Stimulated activated CD4-positive, alpha-beta T cell treated with anti-CD3 and anti-CD28 coated beads, Interleukin-4, amount 100 ng/mL, for 48 hours (primary cell): ENCODE measurements at places on chromosomes 3 and 15.

GRCh38 chr3:113947372-113948014, at the start of gene ZDHHC23:
Gene ZDHHC23 (plus strand): TSS chr3:113948013. CDS start chr3:113948803, 790 bp downstream.
- DNase-seq, result peak; percentile 47

- DNase-seq, result no peak
These were observed 178.5 kb upstream of the P2RY1 start for GRCh38 chr3:152656214-152656971.

- DNase-seq, result no peak
These were observed 62.6 kb upstream of the CNTN4 start for GRCh38 chr3:2036076-2036475.

DNA sequence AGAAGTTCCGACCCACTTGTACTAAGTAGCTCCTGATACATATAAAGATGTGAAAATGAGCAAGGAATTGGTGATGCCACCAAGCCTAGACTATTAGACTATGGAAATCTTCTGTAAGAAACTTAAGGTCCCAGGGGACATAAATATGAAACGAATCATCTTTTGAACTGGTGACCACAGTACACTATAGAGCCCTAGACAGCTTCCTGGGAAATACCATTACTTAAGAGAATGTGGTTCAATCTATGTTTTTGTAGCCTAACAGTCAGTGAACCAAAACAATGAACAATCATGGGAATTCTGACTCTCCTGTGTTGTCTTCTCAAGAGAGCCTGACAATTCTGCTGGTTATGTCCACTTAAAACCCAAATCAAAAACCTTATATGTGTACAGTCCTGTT, 191.6 kb downstream of the GREM1 start:
- DNase-seq, result no peak

GRCh38 chr3:119149484-119149883, 3.5 kb downstream of the TEX55 start:
- no peak for DNase-seq

DNA sequence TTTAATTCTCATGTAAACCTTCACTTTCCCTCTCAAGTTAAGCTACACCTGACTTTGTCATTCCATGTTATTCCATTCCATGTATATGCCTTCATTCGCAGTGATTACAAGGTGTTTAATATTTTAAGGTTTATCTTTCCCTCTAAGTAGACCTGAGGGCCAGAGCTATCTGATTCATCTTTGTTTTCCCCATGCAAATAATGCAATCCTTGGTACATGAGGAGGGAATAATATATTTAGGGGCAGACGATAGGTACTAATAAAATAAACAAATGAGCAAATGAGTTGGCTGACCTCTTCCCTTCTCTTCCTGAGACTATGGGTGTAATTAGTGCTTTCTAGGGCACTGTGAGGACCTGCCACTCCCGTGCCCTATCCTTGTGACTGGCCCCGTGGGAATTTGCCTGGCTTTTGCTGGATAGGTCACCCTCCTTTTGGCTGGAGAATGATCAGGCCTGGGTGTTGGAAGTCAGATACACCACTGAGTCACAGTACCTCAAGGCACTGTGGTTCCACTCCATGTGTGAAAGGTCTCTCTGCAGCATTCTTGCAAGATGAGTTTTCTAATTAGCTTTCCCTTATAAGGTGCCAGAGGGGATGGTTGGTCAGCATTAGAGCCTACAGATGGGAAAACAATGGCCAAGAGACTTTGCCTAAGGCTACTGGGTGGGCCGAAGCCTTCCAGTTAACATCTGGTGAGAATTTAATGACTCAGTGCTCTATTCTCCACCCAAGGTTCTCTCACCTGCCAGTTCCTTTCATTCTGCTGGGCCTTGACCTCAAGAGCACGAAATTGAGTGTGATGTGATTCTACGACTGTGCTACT, 183.2 kb downstream of the P3H2 start:
- DNase-seq, result no peak

DNA sequence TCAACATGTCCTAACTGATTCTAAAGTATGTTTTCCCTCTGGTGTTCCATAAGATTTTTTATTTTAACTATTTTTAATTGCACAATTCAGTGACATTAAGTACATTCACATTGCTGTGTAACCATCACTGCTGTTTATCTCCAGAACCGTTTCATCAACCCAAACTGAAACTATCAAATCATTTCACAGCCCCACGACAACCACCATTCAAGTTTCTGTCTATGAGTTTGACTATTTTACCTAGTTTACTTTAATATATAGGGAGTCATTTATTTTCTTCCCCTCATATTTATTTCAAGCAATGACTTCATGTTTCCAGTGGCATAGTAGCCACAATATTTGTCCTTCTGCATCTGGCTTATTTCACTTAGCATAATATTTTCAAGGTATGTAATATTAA, 8.4 kb downstream of the RTP1 start:
- DNase-seq, result no peak

GRCh38 chr3:13768453-13768852, 111.4 kb downstream of the WNT7A start:
- DNase-seq, result no peak

DNA sequence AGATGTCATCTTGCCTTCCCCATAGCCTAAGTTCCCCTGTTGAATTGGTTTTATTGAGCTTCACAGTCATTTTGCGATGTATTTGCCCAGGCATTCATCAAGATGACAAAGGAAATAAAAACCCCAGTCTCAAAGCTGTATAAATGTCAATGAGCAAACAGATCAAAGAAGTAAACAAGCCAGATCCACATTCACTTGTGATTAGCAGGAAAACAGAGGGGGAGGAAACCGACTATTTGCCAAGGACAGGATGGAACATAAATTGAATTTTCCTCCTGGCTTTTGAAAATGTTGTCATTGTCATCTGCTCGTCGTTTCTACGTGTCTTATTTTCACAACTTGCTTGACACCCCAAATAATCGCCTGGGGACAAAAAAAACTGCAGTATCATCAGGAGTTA, 83.5 kb downstream of the SV2B start:
- no peak for DNase-seq

DNA sequence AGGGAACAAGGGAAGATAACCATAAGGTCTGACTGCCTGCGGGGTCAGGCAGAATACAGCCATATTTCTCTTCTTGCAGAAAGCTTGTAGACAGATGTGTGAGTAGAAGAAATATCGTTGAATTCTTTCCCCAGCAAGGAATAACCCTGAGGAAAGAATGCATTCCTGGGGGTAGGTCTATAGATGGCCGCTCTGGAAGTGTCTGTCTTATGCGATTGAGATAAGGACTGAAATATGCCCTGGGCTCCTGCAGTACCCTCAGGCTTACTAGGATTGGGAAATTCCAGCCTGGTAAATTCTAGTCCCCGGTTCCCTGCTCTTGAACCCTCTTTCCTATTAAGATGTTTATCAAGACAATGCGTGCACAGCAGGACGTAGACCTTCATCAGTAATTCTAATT, 15.8 kb upstream of the SST start:
- DNase-seq, result no peak

GRCh38 chr3:42901073-42901415, 4.9 kb upstream of the ZNF662 start:
- no peak for DNase-seq

DNA sequence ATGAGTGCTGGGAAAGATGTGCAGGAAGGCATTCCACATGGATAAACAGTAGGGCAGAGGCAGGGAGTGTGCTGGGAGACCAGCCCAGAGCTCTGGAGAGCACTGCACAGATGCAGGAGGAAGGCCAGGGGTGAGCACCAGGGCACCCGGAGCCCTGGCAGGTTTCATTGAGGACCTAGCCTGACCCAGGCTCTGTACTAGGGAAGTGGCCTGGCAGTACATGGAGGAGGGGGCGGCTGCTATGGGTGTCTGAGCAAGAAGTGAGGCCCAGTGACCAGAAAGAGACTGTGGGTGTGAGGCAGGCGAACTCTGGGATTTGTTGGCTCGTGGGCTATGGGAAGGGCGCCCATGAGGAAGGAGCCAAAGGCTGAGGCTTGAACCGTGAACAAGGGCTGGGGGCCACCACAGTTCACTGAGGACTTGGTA, 139.1 kb downstream of the DNAJB8 start:
- DNase-seq, result no peak
